Inflammatory macrophage treated with lipopolysaccharide for 1 hour (primary cell): ENCODE measurements at places on chromosomes 13 and 19.

DNA sequence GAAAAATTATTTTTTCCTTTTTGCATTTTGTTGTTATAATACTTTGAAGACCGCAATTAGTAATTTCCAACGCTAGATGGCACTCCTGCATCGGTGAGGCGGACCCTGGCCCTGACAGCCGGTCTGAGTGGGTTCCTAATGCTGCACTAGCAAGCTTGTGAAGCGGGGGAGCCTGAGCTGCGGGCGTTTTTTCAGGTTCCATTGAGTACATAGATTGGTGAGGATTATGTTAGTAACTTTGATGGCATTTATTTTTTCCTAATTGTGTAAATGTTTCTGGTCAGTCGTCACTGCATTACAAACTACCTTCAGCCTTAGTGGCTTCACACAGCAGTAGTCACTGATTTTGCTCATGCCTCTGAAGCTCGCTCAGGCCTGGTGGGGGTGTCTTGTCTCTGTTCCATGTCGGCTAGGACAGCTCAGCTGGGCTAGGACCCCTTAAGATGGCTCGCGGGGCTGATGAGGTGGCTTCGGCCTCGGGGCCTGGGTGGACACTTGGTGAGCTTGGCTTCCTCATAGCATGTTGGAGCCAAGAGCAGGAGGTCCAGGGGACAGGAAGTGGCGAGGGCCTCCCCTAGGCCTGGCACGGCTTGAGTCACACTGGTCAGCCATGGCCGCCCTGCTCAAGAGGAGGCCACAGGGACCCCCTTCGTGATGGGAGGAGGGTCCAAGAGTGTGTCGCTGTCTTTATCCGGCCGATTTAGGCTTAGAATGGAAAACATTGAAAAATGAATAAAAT lies 25.0 kb downstream of the ERCC5 start:
- DNase-seq, result peak; percentile 7

DNA sequence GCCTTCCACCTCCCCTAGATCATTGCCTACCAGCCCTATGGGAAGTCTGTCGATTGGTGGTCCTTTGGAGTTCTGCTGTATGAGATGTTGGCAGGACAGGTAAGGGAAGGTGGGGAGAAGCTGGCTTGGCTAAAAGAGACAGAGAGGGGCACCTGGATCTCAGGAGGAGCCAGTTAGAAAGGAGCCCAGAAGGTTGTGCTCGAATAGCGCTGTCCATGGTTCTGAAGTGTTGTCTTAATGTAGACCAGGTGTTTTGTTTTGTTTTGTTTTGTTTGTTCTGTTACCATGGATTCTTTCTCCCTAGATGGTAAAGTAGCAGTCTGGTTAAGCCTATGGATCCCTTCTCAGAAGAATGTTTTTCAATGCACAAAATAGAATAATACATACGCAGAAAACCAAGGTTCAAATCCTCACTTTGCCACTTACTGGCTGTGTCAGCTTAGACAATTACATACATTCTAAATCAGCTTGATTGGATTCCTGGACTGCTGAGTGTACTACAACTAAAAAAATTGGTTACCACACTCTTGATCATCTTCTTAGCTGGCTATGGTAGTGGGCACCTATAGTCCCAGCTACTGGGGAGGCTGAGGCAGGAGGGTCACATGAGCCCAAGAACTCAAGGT lies 5.9 kb upstream of the CACNG7 start:
- DNase-seq, result no peak

GRCh38 chr13:20708216-20708615 lies 4.7 kb downstream of the IL17D start:
- DNase-seq, result no peak

GRCh38 chr19:13817018-13817614 lies 21.9 kb downstream of the ZSWIM4 start:
- no peak for DNase-seq

DNA sequence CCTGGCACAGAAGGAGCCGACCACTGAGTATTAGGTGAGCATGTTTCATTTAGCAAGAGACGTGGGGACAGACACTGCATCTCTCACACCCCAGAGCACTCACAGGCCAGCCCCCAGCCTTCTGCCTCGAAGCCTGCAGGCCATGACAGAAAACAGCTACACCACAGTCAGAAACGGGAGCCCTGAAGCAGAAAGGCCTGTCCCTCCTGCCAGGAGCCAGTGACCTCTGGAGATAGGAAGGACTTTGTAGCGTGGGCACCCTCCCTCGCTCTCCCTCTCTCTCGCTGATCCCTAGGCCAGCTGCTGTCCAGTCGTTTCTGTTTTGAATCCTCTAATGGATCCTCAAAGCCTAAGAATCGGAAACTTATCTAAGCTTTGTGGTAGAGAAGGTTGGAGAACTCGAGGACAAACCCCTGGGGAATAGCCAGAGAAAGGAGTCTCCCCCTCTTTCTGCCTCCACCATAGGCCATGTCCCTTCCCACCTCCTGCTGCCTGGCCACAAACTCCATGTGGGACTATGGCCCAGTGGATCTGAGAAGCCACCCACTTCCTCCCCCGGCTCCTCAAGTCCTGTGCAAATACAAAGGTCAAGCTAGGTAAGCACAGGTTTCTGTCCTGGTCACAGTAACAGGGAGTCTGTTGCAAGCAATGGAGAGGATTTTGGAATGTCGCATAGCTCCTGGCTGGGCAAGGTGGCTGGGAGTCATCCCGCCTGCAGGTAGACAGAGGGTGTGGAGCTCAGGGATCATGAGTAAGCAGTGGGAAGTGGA lies 95.1 kb downstream of the NUFIP1 start:
- DNase-seq, result no peak

GRCh38 chr13:100269837-100270236 lies 180.9 kb downstream of the PCCA start:
- DNase-seq, result peak; percentile 18

- DNase-seq, result no peak
These were observed 31.5 kb downstream of the ABCC4 start for GRCh38 chr13:95269756-95270155.
